ENCODE measurements at places on chromosomes 4 and X.

DNA sequence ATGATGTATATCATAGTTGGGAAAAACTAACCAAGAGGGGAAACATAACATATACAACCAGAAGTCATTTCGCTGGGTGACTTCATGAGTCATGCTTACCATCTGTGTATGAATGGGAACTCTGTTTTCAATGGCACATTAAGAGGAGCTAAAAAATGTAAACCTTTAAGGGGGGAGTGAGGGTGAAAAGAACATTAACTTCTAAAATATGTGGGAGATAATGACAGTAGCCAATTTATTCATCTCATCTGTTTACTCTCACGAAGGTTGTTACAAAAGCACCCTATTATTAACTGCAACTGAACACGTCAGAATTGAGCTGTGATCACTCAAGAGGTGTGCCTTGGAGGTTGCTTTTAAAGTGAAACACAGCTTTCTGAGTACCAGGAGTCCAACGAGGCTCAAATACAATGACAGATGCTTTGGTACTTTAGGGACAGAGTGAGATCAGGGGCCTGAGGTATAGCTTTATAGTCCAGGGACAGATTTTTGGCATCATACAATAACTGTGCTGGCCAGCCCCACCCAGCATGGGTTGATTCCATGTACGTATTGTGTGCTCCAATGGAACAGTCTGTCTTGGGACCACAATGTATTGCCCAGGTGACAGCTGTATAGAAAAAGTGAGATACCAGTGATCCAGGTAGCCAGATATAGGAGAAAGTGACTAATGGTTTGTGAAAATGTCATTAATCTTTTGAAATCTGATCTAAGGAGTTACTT is 107.3 kb downstream of the AMMECR1 start:
- DNase-seq: peak; percentile 75

GRCh38 chr4:150589157-150589556 is 7.2 kb downstream of the MAB21L2 start:
- no peak for DNase-seq

- DNase-seq: peak; percentile 23
These were observed 124.8 kb downstream of the ATG4A start for GRCh38 chrX:108216405-108216804.

- DNase-seq: no peak
These were observed 1.4 kb upstream of the CAMK2D start for GRCh38 chr4:113763029-113763285.

- no peak for DNase-seq
These were observed 47.1 kb downstream of the CHIC2 start for GRCh38 chr4:54017308-54017707.
